AG08395 (cell line): ENCODE measurements at places on chromosomes 7 and 10.
A peak's percentile ranks its signal among the peaks of the same experiment; 100 is the strongest.

DNA sequence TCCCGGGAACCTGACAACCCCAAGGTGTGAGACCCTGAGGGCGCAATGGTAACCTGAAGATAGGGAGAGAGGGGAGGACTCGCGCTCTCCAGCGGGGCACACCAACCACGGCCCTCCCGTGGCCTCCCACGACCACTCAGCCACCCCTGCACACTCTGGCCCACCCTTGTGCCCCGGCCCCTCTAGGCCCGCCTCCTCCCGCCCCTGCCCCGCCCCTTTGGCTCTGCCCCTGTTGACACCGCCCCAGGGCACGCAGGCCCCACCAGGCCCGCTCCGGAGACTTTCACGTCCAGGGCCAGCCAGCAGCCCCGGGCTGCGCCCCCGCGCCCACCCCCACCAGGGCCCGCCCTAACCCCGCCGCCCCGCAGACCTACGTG is 10.9 kb downstream of the ATG9B start:
- DNase-seq, result no peak

DNA sequence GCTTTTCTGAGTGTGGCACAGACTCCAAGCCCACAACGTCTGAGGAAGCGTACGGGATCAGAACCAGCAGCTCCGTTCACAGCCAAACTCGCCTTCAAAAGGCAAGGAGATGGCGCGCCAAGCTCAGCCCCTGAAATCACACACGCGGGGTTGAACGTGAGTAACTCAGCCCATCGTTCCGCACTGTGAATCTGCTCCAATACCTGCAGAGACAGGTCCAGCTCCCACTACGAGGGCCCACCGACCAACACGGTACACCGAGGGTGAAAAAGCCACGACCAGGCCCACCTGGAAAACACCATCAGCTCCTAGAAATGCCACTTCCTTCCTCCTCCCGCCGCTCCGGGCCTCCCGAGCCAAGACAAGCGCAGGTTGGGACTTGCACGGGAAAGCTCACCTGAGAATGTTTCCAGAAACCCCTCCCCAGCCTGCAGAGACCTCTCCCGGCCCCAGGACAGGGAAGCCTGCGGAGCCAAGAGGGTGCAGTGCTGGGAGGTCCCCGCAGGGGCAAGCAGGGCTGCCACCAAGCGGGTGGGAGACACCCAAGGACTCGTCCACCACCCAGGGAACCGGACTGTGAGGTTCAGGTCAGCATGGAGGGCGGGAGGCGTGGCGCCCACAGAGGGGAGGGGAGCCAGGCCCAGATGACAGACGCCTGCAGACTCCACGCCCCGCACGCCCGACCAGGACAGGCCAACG is 93.9 kb upstream of the PDGFA start:
- no peak for DNase-seq

GRCh38 chr10:28036587-28036986 is 37.7 kb upstream of the ODAD2 start:
- no peak for DNase-seq

DNA sequence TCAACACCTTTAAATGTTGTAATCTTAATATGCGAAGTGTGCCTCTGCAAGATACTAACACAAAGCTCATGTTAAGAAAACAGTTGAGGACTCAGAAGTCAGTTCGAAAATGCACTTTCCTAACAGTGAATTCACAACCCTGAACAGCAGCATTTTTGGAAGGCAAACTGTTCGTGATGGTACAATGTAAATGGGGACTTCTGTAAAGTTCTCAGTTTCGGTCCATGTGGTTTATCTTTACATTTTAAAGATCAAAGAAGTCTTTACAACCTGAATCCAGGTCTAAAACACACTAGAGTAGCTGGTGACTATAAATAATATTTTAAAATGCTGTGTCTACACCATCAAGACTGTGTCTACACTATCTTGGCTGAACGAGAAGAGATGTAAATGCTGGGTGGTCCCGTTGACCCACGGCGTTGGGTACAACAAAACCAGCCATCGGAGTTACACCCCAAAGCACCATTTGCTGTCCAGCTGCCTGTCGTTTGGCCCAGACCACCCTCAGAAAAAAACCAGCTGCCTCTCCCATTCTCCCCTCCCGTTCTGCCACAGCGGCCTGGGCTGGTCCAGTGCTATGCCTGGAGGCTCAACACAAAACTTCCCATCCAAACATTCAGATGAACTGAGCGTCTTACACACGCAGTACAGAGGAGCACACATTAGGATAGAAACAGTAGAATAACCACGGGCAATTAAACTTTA is 42.9 kb downstream of the MKI67 start:
- DNase-seq, result no peak

DNA sequence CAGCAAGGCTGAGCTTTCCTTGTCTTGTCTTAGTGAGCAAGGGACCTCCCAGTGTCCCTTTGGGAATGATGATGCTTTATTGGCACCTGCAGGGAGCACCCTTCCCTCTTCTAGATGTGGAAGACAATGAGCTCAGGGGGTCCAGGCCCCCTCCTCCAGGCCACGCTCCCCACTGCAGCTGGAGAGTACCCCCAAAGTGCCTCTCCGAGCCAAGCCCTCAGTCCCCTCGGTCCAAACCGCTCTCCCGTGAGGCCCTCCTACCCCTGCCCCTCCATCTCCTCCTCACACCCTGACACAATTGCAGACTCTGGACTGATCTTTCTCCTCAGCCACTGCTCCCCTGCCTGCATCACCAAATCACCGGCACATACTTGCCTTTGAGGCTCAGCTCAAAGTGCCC is 16.7 kb downstream of the RBP3 start:
- DNase-seq, result no peak

DNA sequence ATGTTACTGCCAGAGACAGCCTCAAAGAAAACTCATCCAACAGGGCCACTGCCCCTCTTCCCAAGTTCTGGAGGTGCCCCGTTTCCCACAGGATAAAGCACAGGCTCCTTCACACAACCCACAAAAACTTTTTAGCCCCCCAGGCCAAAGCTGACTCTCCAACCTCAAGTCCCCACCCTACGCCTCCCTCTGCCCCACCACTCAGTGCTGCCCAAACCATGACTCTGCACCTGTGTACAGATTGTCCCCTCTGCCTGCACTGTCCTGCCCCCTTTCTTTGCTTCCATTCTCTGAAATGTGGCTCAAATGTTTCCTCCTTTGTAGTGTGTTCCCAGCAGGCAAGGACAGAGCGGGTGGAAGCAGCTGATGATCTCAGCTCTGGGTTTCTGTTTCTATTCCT is 284.0 kb downstream of the GRID1 start:
- DNase-seq, result no peak

- DNase-seq, result no peak
Measured at GRCh38 chr7:155918720-155919390, 106.6 kb upstream of the SHH start.

DNA sequence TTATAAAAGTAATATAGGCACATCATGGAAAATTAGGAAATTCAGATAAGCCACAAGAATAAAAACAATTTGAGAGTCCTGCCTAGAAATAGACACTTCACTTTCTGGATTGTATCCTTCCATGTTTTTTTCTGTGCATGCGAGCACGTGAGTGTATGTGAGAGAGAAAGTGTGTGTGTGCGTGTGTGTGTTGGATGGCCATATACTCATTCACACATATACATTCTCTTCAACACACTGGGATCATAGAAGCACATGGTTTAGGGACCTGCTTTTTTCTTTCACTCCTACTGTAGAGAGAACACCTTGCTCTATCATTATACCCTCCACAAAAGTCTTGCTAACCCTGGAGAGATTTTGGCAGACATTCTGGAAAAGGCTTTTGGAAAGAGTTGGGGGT is 7.5 kb downstream of the FFAR4 start:
- no peak for DNase-seq

GRCh38 chr7:132708470-132708869 is 132.2 kb upstream of the PLXNA4 start:
- no peak for DNase-seq

DNA sequence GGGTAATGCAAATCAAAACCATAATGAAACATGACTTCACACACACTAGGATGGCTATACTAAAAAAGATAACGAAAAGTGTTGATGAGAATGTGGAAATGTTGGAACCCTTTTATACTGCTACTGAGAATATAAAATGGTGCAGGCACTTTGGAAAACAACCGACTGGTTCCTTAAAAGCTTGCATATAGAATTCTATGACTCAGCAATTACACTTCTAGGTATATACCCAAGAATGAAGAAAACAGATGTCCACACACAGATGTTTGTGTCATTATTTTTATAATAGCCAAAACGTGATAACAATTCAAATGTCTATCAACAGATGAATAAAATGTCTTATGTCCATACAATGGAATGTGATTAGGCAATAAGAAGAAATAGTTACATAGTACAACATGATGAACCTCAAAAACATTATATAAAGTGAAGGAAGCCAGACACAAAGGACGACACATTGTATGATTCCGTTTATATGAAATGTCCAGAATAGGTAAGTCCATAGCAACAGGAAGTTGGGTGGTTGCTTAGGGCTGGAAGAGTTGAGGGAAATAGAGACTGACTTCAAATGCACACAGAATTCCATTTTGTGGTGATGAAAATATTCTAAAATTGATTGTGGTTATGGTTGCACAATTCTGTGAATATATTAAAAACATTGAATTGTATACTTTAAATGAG is 148.3 kb upstream of the PHYHIPL start:
- DNase-seq, result no peak

GRCh38 chr10:14325325-14325955 is 5.3 kb downstream of the FRMD4A start:
- no peak for DNase-seq

- DNase-seq, result no peak
Measured at GRCh38 chr7:95582578-95583293, 13.6 kb downstream of the PDK4 start.

DNA sequence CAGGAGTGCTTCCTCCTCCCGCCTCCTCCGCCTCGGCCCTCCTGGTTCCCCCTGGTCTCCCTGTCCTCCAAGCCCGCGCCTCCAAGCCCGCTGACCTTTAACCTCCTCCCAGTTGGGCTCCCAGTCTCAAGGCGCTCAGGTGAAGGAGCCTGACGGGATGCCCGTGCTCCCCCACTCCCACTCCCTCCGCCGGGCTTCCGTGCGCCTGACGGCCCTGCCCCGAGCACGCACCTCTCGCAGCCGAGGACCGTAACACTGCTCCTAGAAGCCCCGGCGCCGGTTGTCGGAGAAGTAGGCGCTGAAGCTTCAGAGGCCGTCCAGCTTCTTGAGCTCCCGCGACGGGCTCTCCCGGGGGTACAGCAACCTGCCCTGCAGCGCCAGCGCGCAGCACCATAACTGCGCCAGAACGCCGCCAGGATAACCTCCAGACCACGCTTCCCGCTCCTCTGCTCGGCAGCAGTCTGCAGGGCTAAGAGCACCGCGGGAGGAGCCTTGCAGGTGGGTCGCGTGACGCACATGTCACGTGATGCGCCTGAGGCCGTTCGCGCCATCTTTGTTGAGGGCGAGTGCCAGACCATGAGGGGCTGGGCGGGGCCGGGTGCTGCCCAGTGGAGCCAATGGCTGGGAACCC is 71.0 kb upstream of the ZNF479 start:
- no peak for DNase-seq

GRCh38 chr10:9294865-9295264 is 1240.4 kb downstream of the GATA3 start:
- no peak for DNase-seq

- DNase-seq, result peak; percentile 26
Measured at GRCh38 chr7:24052572-24053260, 231.3 kb upstream of the NPY start.

- DNase-seq, result no peak
Measured at GRCh38 chr7:101740981-101741725, 76.3 kb upstream of the CUX1 start.

- DNase-seq, result no peak
Measured at GRCh38 chr7:45074528-45075354, 14.0 kb downstream of the NACAD start.

DNA sequence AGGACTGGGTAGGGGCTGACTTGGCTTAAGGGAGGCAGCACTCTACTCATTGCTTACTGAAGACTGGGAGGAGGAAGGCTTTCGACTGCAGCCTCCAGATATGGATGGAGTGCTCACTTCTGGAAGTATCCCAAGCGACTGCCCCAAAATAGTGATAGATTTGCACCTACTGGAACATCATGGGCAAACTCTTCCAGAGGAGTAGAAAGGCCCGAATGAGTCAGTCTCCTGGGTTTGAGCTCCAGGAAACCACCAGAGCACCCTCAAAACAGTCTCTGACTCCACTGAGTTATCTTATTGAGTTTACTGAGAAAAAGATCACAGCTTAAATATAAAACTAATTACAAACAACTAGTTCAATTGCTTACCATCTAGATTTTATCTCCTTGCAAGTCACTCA is 37.2 kb upstream of the PDLIM1 start:
- no peak for DNase-seq

- peak; percentile 66 for DNase-seq
Measured at GRCh38 chr7:143381427-143382125, 431 bp downstream of the ZYX start.

DNA sequence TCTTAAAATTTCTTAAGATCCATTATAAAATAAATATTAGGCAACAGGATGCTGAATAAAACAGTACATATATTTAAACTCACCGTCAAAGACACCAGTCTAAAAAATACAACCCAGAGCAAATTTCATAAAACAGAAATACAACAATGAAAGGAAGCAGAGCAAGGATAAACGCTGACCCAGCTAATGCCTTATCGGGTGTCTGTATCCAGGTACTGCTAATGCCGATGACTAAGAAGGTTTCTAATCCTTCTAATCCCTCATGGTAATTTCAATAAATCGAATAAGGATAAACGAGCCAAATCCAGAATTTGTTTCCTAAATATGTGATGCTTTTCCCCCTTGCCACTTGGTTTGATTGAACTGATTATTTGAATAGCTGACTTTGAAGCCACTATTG is 1.7 kb downstream of the HYCC1 start:
- DNase-seq, result no peak

- no peak for DNase-seq
Measured at GRCh38 chr10:113044016-113044755, 94.1 kb downstream of the TCF7L2 start.

GRCh38 chr10:30832749-30833627 is 198.7 kb downstream of the ZNF438 start:
- DNase-seq, result no peak

DNA sequence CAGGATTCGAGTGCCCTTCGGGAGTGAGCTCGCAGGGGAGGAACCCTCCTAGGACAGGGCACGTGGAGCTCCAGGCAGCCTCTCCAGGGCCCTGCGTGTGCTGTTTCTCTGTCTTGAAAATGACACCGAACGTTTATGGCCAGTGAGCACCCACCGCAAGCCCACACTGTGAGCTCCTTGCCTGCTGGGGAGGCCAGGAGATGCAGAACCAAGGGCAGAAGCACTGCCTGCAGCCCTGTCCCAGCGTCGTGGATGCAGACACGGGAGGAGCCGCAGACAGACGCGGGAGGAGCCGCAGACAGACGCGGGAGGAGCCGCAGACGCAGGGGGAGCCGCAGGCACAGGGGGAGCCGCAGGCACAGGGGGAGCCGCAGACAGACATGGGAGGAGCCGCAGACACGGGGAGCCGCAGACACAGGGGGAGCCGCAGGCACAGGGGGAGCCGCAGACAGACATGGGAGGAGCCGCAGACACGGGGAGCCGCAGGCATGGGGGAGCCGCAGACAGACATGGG is 314.4 kb downstream of the PTPRN2 start:
- DNase-seq, result no peak

DNA sequence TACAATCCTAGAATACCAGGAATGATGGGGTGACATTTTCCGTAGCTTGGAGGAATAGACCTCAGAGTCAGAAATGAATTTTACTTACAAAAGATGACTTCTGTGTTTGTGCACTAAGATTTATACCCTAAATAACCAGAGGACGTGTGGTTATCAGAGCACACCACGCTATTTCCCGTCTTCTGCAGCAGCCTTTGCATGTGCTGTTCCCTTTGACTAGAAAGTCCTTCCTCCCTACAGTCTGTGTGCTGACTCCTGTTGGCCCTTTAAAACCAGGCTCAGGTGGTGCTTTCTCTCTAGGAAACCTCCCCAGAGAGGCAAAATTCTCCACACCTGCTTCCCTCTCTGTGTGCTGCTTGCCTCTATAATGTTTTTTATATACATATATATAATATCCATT is 73.3 kb upstream of the SMNDC1 start:
- no peak for DNase-seq
